Gastrocnemius medialis (tissue), 4 donors: ENCODE measurements at places on chromosomes 6 and 20. TPM values are rescaled to one million over a fixed set of nuclear protein-coding genes. Genes with fewer than 3 reads are reported as not detected.

DNA sequence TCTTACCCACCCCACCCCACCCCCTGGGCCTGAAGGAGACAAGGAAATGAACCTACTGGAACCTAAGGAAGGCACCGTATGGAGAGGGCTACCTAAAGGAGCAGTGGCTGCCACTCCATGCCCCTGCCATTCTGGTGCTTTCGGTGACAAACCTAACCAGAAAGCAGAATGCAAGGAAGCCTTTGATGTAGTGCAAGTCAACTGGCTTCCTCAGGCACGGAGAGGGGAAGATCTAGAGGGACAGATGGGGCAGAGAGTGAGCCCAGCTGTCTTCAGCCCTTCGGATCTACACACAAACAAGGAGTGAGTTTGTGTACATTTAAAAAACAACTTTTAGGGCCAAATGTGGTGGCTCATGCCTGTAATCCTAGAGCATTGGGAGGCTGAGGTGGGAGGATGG is 39.5 kb downstream of the PPP1R16B start:
- DNase-seq: no peak

DNA sequence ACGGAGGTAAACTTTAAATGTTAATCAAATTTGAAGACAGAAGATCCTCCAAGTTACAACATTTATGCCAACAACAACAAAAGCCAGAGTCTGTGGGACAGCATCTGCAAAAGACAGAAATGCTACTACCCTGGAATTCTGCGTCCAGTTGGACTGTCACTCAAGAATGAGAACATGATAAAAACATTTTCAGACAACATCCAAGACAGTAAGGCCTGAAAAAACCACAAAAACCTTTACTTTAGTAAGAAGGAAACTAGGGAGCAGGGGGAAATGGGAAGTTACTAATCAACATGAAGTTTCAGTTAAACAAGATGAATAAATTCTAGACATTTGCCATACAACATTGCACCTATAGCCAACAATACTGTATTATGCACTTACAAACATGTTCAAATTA is 77.6 kb downstream of the MLIP start:
- DNase-seq: no peak

DNA sequence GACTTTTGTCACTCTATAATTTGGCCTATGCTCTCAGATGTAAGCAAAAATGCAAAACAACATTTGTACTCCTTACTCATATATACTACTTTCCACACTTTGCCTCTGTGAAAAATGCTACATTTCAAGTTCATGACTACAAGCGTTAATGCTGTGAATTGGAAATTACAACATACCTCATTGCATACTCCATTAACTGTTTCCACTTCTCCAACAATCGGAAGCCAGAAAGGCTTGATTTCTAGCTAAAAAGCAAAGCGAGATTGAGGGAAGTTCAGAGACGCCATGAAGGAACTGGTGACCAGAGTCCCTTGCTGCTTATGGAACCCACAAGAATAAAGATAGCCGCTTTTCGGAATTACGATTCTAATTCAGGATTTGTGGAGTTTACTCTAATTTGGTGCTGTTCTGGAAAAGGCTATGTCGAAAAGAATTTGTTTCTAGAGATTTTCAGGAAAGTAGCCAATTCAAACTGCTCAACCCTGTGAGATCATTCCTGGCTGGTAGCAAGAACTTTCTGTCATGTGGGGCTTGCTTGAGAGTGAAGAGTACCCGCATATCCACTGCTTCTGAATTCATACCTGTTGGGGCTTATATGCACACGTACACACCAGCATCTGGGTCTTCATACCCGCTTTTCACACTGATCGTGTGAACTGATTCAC is 98.0 kb upstream of the CITED2 start:
- DNase-seq: no peak

- no peak for DNase-seq
Observed at GRCh38 chr6:42498473-42499128, 46.9 kb upstream of the TRERF1 start.

GRCh38 chr6:24972311-24972958 is 36.7 kb upstream of the RIPOR2 start:
- DNase-seq: no peak

DNA sequence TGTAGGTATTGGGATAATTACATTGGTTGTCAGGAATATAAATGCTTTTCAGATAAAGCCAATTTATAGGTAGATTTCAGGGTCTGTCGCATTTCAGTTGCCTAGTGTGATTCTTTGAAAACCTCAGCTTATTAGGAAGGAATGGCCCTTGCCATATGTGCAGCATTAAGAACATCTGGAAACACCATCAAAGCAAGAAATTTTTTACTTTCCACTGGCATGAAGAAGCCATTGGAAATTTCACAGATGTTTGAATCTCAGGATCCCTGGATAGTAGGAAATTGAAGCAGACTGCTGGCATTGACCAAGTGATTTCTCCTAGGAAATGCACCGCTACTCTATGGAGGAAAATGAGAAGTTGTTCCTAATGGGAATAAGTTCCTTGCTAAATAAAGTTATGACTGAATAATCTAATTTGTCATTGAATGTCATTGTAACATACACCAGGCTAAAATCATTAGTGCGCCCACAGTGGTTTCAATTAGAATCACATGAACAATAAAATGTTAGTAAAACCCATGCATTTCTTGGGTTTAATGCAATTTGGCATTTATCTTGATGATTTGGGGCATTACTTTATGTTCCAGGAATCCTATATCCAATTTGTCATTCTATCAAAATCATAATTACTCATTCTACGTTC is 950.1 kb downstream of the EPHA7 start:
- DNase-seq: no peak

DNA sequence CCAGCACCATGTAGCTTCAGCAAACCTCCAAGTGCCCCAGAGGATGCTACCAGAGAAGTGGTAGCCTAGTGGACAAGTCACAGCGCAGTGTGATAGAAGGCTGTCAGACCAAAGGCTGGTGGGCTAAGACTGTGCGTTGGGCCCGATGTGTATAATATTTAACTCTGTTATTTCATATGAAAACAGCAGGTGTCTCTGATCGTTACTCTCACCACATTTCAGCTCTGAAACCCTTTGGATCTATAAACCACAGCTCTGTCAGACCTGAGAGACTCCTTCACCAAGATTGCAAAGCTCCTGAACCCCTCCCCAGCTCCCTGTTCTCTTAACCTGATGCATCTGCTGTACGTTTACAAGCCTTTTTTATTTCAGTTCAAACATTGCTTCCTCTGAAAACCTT is 43.8 kb downstream of the ISM1 start:
- no peak for DNase-seq

DNA sequence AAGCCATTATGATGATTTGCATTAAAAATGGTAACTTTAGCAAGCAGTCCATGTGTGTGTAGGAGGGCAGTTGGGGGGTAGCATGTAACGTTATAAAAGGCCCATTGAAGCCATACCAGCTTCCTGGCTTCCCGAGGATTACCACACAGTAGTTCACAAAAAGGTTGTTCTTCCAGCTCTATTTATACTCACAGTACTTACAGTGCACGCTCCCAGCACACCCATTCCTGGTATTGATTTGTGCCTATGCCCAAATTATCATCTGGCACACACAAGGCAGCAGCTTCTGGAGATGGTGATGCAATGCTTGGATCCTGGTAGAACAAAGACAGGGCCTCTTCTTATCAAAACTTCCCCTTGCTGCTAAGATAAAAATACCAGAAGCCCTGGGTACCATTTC is 436.8 kb downstream of the HAO1 start:
- DNase-seq: no peak

DNA sequence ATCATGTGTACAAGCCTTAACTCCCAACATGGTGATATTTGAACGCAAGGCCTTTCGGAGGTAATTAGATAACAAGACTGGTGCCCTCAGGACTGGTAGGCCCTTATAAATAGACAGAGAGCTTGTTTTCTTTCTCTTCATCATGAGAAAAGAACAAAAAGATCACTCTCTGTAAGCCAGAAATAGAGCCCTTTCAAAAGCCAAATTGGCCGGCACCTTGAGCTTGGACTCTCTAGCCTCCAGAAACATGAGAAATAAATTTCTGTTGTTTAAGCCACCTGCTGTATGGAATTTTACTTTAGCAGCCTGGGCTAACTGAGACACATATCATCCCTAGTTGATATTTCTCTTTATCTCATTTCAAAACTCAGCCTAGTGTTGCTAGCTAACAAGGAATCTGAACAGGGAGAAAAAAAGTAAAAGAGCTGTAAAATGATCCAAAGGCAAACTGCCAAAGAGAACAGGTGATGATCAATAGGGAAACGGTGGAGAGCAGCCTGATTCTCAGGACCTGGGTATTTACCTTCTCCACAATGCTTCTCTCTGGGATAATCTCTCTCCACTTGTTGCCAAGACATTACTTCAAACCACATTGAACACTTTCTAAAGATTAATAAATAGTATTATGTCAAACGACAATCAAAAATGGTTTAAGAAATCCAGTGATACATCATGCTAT is 6.1 kb downstream of the COL21A1 start:
- DNase-seq: no peak

- DNase-seq: no peak
Observed at GRCh38 chr6:101482606-101483005, 89.1 kb downstream of the GRIK2 start.

DNA sequence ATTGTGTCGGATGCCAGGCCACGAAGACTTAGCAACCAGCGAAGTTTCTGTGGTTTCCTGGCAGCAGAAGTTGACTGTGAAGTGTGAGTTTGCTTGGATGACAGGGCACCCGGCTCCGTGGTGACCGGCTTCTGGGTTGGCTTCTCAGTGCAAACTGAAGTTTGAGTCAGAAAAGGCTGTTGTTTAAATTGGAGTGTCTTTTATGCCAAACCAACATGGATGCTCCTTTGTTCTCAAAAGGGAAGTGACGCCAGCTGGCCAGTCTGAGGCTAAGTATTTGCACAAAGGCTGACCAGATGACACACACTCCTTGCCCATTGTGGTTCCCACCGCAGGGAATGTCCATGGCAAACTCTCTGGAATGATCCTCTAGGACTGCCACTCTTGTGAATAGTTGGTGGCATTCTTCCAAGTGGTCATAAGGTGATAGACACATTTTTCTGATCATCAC is 164.8 kb upstream of the QKI start:
- no peak for DNase-seq

DNA sequence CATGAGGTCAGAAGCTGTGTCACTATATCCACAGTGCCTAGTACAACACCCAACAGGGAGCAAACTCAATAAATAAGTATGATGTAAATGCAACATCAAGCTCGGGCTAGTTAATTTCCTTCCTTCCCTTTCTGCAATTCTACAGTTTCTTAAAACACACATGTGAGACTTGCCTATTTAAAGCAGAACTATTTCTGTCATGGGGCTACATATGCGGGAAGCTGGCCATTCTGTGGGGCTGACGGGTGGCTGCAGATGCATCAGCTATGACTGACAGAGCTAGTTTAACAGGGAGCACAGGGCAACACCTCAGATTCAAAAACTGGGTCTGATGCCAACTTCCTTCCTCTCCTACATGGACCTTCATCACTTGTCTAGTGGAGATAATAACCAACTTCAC is 118.1 kb upstream of the ENPP5 start:
- DNase-seq: no peak

- DNase-seq: no peak
Observed at GRCh38 chr6:43503443-43503842, 6.7 kb downstream of the LRRC73 start.

GRCh38 chr20:45836841-45837240 is 3.2 kb downstream of the SNX21 start:
- DNase-seq: no peak

DNA sequence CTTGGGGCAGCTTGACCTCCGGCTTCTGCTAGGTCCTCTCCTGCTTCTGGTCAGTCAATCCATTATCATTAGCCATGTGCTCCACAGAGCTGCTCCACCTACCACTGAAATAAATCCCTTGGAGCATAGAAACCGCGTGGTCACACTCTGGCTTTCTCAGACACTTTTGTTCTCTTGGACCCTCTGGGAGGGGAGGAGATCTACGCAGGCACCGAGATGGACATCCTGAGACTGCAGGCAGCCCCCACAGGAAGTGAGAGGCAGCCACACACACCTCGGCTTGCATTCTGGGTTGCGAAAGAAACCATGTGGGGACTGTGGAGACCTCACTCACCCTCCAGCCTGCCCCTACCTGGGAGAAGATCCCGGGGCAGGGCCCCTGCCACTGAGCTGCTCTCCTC is 79.5 kb downstream of the FYN start:
- DNase-seq: no peak

- no peak for DNase-seq
Observed at GRCh38 chr20:40488401-40488800, 200.6 kb downstream of the MAFB start.

DNA sequence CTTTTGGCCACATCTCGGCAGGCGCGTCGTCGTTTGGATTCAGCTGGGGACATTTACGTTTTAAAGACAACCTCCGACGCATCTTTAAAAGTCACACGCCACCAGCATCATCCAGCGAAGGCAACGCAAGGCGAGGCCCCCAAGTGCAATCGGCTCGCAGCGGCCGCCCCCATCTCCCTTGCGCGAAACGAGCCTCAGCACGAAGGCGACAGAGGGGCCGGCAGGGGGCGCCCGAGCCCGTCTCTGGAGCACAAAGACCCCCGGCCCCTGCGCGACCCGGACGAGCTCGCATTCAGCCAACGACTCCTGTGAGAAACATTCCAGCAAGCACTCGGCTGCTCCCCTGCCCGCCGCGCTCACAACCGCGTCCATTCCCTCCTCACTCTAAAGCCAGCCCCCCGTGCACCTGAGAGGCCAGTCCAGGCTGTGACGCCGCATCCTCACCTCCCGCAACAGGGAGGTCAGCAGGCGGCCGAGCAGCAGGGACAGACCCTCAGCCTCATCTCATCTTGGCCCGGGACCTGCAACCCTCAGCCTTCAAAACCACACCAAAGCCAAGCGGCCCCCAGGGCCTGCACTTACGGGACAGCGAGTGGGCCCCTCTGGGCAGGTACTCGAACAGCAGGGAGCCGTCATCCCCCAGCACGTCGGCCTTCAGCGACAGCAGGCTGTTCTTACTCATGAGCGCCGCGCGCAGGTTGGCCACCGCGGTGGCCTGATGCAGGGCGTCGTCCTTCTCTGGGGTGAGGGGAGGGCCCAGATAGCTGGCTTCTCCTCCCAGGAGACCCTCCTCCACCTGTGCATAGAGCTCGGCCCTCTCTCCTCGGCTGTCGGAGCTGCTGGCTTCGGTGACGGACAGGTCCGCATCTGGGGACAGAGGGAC is 35.8 kb downstream of the SLC2A4RG start:
- no peak for DNase-seq

DNA sequence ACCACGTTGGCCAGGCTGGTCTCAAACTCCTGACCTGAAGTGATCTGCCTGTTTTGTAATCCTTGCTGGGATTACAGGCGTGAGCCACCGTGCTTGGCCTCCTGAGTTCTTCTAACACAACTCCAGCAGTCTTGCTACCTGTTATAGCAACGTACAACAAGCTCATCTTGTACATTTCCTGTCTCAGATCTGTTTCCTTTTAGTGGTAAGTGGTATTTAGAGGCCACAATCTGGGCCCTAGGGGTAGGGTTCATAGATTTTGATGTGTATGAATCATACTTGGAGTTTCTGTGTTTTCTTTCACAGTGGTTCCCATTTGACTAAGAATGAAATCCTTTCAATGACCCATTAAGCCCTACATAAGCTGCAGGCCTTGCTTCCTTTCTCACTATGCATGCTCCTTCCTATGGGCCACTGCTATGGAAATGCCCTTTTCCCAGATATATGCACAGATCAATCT is 27.1 kb upstream of the SYNCRIP start:
- no peak for DNase-seq

Gene EPB41L1
- 11.4 TPM for total RNA-seq

Gene SUMO4
- total RNA-seq: not detected

Gene RIPOR2
- 20.9 TPM for total RNA-seq

Gene SRXN1
- total RNA-seq: 152 TPM

Gene CNBD2
- 6.4 TPM for total RNA-seq

Gene ZSCAN23
- total RNA-seq: 0.25 TPM

Gene SNAI1
- total RNA-seq: 3.5 TPM

Gene PCK1
- total RNA-seq: 3.2 TPM

Gene TINAG
- total RNA-seq: not detected
